ENCODE measurements at places on chromosomes 12 and 14. TPM values are rescaled to one million over a fixed set of nuclear protein-coding genes. Genes with fewer than 3 reads are reported as not detected.

HOTAIR gene
- total RNA-seq = not detected

PPP1R36 gene
- not detected for total RNA-seq

MANSC4 gene
- not detected for total RNA-seq

KRT1 gene
- total RNA-seq = not detected

HCAR1 gene
- total RNA-seq = not detected

KRT72 gene
- total RNA-seq = not detected

TAS2R30 gene
- 0.13 TPM for total RNA-seq

KLRC4 gene
- total RNA-seq = not detected

TSPAN8 gene
- total RNA-seq = not detected

REP15 gene
- 0.54 TPM for total RNA-seq

MYF6 gene
- not detected for total RNA-seq

PKP2 gene
- 0.13 TPM for total RNA-seq

IRAK3 gene
- 6.6 TPM for total RNA-seq

PAPLN gene
- 0.22 TPM for total RNA-seq

SLC35F4 gene
- total RNA-seq = not detected

RBMS2 gene
- total RNA-seq = 23.8 TPM

SDSL gene
- 5.1 TPM for total RNA-seq

MMAB gene
- 12.8 TPM for total RNA-seq

KLRK1 gene
- not detected for total RNA-seq

SOCS2 gene
- 80.2 TPM for total RNA-seq

RPL10L gene
- not detected for total RNA-seq

OR4E1 gene
- total RNA-seq = not detected

NRIP2 gene
- not detected for total RNA-seq

TEDC1 gene
- 8.7 TPM for total RNA-seq

SIX6 gene
- total RNA-seq = not detected

DNAL1 gene
- total RNA-seq = 5.9 TPM

DACT1 gene
- 26.9 TPM for total RNA-seq

CDC42BPB gene
- total RNA-seq = 106 TPM

LTBP2 gene
- 441 TPM for total RNA-seq

IFT43 gene
- 41.4 TPM for total RNA-seq

CAPZA3 gene
- not detected for total RNA-seq

RFX4 gene
- not detected for total RNA-seq

TWF1 gene
- total RNA-seq = 197 TPM

CCDC85C gene
- 9.0 TPM for total RNA-seq

SIX4 gene
- 12.2 TPM for total RNA-seq

DDX55 gene
- total RNA-seq = 10.5 TPM

CLEC2D gene
- total RNA-seq = 6.6 TPM

RNASE1 gene
- total RNA-seq = not detected

P3H3 gene
- total RNA-seq = 32.5 TPM

GNB3 gene
- 3.2 TPM for total RNA-seq
